ENCODE measurements at places on chromosomes 3 and 15.

- DNase-seq = peak; percentile 56
These were observed 960 bp downstream of the THBS1 start for GRCh38 chr15:39581793-39582285.

DNA sequence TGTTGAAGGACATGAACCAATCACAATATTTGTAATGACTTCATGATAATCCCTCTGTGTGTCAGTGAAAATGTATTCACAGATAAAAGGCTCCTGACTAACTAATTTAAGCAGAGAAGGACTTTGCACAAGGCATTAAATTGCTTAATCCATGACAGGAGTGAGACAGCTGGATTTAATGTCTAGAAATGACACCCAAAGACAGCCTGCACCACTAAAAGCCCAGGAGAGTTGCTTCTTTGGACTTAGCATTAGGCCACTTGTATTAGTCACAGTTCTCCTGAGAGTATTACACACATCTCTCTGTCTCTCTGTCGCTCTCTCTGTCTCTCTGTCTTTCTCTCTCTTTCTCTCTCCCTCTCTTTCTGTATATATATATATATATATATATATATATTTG is 180.4 kb downstream of the GOLGA8K start:
- DNase-seq = no peak

DNA sequence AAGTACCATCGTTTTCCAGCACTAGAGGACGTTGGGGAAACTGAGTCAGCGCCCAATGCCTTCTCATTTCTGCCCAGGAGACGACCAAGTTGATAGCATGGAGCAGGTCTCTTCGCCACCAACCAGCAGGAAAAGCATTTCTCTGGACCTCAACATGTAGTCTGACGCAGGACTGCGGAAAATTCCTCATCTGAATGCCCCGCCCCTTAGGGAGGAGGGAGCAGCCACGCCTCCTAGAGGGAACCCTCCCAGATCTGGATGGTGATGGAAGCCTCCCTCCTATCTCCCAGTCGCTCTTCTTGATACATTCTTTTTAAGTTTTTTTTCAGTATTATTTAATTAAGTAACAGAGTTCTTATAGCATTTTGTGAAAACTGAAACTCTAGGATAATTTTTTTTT is 17.4 kb upstream of the MINDY4B start:
- no peak for DNase-seq

GRCh38 chr15:101255051-101255395 is 3.2 kb upstream of the CHSY1 start:
- DNase-seq = no peak

GRCh38 chr15:71790081-71790480 is 20.3 kb upstream of the NR2E3 start:
- DNase-seq = no peak

- peak; percentile 40 for DNase-seq
These were observed 539 bp upstream of the PLCL2 start for GRCh38 chr3:16884084-16884747.

GRCh38 chr15:100707229-100707628 is 104.8 kb downstream of the ASB7 start:
- DNase-seq = no peak

DNA sequence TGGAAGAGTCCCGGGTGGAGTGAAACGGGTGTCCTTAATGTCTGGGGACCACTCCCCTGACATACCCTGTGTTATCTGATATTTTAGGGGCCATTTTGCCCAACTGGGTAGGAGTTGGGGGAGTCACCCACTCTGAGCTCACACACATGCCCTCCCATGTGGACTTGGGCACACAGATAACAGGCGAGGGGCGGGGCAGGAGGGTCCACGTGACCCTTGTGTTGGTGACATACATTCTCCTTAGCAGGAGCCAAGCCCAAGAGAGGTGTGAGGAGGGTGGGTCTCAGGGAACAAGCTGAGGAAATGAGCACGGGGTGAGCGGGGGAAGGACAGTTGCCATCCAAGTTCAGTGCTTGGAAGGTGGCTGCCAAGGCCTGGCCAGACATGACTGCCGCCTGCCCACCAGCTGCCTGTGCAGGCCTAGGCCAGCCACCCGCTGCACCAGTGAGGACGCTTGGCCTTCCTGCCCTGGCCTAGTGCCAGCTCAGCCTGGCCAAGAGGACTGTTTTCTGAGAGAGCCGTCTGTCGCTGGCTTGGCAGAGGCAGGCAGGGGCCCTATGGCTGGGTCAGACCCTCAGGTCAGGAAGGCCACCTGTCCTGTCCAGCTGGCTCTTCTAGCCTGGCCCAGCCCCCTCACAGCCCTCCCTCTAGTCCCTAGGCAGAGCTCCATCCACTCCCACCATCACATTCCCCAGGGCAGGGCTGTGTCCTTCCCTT is 31.3 kb upstream of the TMEM115 start:
- peak; percentile 77 for DNase-seq

Measured in tibial artery (tissue), 4 donors.